ENCODE measurements at places on chromosomes 4 and X.

DNA sequence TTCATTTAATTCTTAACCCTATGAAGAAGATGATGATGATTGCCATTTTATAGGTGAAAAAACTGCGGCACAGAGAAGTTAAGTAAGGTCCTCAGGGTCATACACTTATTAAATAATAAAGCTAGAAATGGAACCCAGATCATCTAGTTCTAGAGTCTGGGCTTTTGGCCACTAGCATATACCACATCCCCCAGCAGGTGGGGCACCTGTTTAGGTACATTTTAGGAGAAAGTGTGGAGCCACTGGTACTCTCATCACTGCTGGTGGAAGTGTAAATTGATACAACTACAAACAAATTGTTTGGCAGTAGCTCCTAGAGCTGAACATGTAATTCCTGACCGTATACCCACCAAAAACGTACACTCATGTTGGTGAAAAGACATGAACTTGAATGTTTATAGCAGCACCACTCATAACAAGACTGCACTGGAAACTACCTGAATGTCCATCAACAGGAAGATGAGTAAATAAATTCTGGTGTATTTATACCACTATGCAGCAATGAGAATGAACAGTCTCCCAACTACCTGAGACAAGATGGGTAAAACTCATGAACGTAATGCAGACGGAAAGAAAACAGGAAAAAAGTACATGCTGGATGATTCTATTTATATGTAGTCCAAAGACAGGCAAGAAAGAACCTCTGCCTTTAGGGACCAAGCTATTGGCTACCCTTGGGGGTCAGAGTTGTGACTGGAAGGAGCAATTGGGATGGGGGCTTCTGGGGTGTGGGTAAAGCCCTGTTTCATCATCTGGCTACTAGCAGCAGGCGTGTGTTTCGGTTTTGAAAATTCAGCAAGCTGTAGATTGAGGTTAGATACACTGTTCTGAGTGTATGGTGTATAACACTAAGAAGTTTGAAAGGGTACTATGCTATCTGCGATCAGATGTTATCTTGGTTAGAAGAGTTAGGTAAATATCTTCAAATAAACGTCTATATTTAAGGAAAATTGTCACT, 72.3 kb upstream of the ADGRG2 start:
- H3K27me3 ChIP-seq: no peaks in the 10 kb centered on the region
- DNase-seq: no peak
- no peaks in the 10 kb centered on the region for H3K36me3 ChIP-seq
- H3K27ac ChIP-seq: no peak overlapping the region

DNA sequence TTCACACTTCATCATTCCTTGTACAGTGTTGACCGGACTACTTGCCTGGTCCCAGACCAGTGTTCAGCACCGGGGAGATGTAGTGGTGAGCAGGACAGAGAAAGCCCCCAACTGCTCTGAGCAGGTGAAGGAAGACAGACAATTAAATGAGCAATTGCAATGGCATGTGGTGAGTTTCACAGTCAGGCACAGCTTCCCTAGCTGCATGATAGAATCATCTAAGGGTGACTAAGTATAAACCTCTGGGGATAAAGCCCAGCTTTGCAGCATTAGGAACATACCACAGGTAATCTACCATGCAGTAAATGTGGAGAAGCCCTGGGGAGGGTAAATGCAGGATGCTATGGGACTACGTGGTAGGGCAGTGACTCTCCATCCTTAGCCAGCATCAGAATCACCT, 47.8 kb downstream of the TMA16 start:
- H3K4me1 ChIP-seq: peaks cover 5% of the 10 kb centered on the region
- no peak overlapping the region for H3K4me3 ChIP-seq
- DNase-seq: no peak
- H3K27ac ChIP-seq: no peak overlapping the region
- no peaks in the 10 kb centered on the region for H3K27me3 ChIP-seq
- H3K36me3 ChIP-seq: no peaks in the 10 kb centered on the region

DNA sequence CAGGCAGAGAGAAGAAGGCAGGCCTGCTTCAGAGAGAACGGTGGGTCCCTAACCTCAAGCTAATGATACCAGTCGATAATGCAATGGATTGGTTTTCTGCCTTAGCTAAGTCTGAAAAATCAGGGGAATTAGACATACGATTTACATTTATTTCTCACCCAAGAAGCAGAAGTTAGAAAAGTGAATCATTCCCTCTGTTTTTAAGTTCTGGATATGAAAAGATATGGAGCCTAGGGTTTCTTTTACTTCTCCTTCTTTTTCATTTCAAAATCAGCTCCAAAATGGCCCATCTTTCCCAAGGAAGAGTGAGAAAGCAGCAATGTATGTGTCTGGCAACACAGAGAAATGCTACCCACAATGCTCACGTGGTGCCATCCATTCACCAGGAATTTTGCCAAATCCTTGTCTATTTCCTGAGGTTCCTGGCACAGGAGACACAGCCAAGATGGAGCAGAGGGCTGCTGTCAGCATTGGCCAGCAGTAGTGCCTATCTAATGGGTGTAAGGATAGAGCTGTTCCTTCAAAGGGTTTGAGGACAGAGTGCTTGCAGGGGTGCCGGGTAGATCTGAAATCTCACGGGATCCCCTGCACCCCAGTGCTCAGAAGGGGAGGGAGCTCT, 231.5 kb downstream of the MAML3 start:
- H3K4me1 ChIP-seq: peaks cover 76% of the 10 kb centered on the region
- peak overlapping the region; percentile 89 for H3K27ac ChIP-seq
- H3K36me3 ChIP-seq: no peaks in the 10 kb centered on the region

- DNase-seq: no peak
- no peak overlapping the region for H3K4me3 ChIP-seq
- H3K27ac ChIP-seq: no peak overlapping the region
- no peaks in the 10 kb centered on the region for H3K27me3 ChIP-seq
- no peaks in the 10 kb centered on the region for H3K36me3 ChIP-seq
Measured at GRCh38 chrX:27599928-27600327, 9.8 kb downstream of the DCAF8L2 start.

- DNase-seq: no peak
- H3K36me3 ChIP-seq: no peaks in the 10 kb centered on the region
- H3K27me3 ChIP-seq: no peaks in the 10 kb centered on the region
- no peaks in the 10 kb centered on the region for H3K4me1 ChIP-seq
Measured at GRCh38 chr4:121255986-121256750, 92.0 kb upstream of the TNIP3 start.

GRCh38 chr4:153419029-153419428, 47.1 kb upstream of the TMEM131L start:
- DNase-seq: no peak
- H3K4me1 ChIP-seq: no peaks in the 10 kb centered on the region
- no peaks in the 10 kb centered on the region for H3K27me3 ChIP-seq
- H3K36me3 ChIP-seq: no peaks in the 10 kb centered on the region
- H3K27ac ChIP-seq: no peak overlapping the region

DNA sequence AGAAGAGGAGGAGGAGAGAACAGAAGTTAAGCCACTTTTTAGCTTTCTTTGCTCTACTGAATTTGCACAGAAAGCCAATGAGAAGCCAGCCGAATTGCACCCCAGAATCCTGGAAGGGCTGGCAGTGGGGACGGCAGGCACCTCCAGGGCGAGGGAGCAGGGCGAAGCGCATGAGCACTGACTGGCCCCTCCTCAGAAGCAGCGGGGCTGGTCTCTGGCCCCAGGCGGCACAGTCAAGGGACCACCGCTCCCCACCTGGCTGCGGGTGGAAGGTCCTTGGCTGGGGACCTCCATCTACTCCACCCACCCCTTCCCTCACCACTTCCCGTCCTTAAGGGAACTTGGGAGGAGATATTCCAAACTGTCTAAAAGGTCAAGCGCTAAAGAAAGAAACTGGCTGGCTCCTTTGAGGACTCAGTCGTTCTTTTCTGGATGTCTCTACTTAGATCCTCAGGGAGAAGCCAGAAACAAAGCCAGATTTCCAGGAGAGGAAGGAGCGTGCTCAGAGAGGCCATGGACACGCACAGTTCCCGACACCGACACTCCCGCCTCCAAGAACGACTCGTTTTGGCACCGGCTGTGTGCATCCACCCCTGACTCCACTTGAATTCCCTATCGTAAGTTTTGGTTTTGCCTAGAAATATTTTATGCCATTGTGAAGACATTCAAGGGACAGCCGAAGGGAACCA, 59.5 kb upstream of the CRMP1 start:
- DNase-seq: no peak
- H3K4me3 ChIP-seq: no peak overlapping the region
- H3K27ac ChIP-seq: no peak overlapping the region
- H3K4me1 ChIP-seq: no peaks in the 10 kb centered on the region
- H3K27me3 ChIP-seq: peaks cover 98% of the 10 kb centered on the region
- H3K36me3 ChIP-seq: no peaks in the 10 kb centered on the region

GRCh38 chrX:130184857-130185256, 13.1 kb downstream of the RAB33A start:
- DNase-seq: no peak

DNA sequence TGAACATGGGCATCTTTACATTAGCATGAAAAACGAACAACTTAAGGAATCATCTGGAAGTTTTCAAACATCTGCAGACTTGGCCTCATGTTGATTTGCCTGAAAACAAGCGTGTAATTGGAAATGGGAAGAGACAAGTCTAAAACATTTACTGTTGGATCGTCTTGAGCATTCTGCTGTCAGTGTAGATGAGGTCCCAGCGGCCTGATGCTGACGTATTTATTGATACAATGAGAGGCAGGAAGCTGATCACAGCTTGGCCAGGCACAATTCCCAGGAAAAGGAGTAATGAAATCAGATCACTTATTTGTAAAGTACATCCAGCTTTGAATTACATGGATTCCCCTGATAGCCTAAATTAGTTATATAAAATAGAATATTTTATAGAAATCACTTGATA, 210.6 kb downstream of the CLCN4 start:
- no peak overlapping the region for H3K4me3 ChIP-seq
- no peaks in the 10 kb centered on the region for H3K4me1 ChIP-seq
- H3K36me3 ChIP-seq: no peaks in the 10 kb centered on the region

DNA sequence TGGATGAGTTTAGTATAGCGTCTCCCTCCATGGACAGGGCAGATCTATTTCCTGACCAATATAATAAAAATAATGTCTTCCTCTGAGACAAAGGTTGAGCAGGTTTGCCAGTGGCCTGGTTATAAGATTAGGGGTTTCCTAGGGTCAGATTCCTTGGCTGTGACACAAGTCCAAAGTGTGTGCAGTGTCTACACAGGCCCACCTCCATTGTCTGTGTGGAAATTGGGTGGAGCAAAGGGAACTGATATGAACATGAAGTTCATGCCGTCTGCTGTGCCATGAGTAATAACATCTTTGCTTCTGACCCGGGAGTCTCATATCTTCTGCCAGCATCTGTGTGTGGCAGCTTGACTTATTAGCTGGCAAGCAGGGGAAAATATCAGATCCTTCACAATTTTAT, 187.7 kb upstream of the BOD1L1 start:
- H3K27ac ChIP-seq: no peak overlapping the region
- H3K36me3 ChIP-seq: peaks cover 11% of the 10 kb centered on the region
- no peaks in the 10 kb centered on the region for H3K27me3 ChIP-seq
- no peak overlapping the region for H3K4me3 ChIP-seq
- DNase-seq: no peak
- H3K4me1 ChIP-seq: peaks cover 7% of the 10 kb centered on the region

DNA sequence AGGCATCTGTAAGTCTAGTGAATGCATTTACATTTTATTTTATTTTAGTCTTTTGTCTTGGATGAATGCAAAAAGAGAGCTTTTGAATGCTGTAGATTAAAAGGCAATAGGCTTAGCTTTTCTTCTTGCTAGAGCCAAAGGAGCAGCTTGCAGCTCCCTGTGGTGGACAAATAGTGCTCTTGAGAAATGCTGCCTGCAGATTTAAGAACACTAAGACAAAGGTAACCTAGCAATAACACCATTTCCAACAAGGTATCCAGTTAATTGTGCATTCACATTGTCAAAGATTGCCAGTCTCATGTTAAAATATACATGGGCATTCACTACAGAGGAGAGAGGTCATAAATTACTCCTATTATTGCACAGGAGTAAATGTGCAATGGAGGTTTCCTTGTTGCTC, 859.2 kb upstream of the PRKX start:
- no peaks in the 10 kb centered on the region for H3K4me1 ChIP-seq
- no peak overlapping the region for H3K27ac ChIP-seq
- H3K4me3 ChIP-seq: no peak overlapping the region
- no peaks in the 10 kb centered on the region for H3K36me3 ChIP-seq
- DNase-seq: no peak
- H3K27me3 ChIP-seq: no peaks in the 10 kb centered on the region

DNA sequence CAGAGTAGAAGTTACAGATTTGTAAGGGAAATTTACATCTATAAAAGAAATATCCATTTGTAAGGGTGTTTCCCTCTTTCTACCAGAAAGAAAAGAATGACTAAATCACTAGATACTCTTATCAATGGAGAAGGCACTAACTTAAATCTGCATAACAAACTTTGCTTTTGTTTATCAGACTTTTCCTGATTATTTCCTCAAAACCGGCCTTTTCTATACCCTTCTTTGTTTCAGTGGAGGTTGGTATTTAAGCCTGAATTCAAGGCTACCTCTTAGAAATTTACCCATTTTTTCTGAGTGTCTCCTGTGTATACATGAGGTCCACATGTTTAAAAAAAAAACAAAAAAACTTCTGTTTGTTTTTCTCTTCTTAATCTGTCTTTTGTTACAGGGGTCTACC, 80.4 kb upstream of the GRPR start:
- no peaks in the 10 kb centered on the region for H3K36me3 ChIP-seq
- H3K4me1 ChIP-seq: no peaks in the 10 kb centered on the region
- H3K27me3 ChIP-seq: no peaks in the 10 kb centered on the region
- no peak overlapping the region for H3K4me3 ChIP-seq

GRCh38 chrX:112071132-112071531, 11.4 kb downstream of the TRPC5 start:
- no peak overlapping the region for H3K4me3 ChIP-seq
- no peak for DNase-seq
- no peaks in the 10 kb centered on the region for H3K27me3 ChIP-seq
- H3K36me3 ChIP-seq: no peaks in the 10 kb centered on the region
- H3K4me1 ChIP-seq: no peaks in the 10 kb centered on the region

GRCh38 chr4:133483600-133484246, 334.6 kb downstream of the PCDH10 start:
- H3K36me3 ChIP-seq: no peaks in the 10 kb centered on the region
- no peak overlapping the region for H3K4me3 ChIP-seq
- no peak for DNase-seq

- no peaks in the 10 kb centered on the region for H3K36me3 ChIP-seq
- H3K4me1 ChIP-seq: peaks cover 82% of the 10 kb centered on the region
- peak within 1 kb of the TSS; percentile 76 for H3K27ac ChIP-seq
- peak within 1 kb of the TSS; percentile 74 for H3K4me3 ChIP-seq
- H3K27me3 ChIP-seq: peaks cover 91% of the 10 kb centered on the region
Measured at GRCh38 chr4:54228961-54229501, at the start of gene PDGFRA. TSS of gene PDGFRA (plus strand) at chr4:54229293. CDS start at chr4:54258769, 29,476 bp downstream.

DNA sequence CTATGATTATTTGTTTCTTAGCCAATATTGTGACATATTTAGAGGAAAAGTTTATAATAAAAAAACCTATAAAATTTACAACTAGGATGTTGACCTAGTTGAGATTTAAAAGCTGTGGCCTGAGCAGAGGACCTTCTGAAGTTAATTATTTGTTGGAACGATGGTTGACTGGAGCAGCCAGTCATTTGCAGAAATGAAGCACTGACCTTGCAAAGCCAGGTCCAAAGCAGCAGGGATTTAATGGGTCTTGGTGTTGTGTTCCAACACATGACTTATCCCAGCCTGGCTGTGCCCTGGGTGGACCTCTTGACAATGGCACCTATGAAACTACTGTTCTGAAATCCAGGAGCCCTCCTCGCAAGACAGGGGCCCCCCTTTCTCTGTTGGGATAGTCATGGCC, 235.2 kb downstream of the FRAS1 start:
- no peak overlapping the region for H3K4me3 ChIP-seq
- no peak overlapping the region for H3K27ac ChIP-seq
- H3K4me1 ChIP-seq: peaks cover 13% of the 10 kb centered on the region
- no peaks in the 10 kb centered on the region for H3K36me3 ChIP-seq
- no peak for DNase-seq
